Activated CD8-positive, alpha-beta T cell treated with anti-CD3 and anti-CD28 coated beads for 36 hours (primary cell): ENCODE measurements at places on chromosomes 6 and 20. TPM values are rescaled to one million over a fixed set of nuclear protein-coding genes. Genes with fewer than 3 reads are reported as not detected.
A peak's percentile ranks its signal among the peaks of the same experiment; 100 is the strongest.

- H3K4me3 ChIP-seq: no peak overlapping the region
- H3K27me3 ChIP-seq: peaks cover 10% of the 10 kb centered on the region
- DNase-seq: no peak
- H3K36me3 ChIP-seq: no peaks in the 10 kb centered on the region
- H3K4me1 ChIP-seq: peaks cover 4% of the 10 kb centered on the region
These were observed 24.7 kb downstream of the MYT1 start for GRCh38 chr20:64188682-64189529.

DNA sequence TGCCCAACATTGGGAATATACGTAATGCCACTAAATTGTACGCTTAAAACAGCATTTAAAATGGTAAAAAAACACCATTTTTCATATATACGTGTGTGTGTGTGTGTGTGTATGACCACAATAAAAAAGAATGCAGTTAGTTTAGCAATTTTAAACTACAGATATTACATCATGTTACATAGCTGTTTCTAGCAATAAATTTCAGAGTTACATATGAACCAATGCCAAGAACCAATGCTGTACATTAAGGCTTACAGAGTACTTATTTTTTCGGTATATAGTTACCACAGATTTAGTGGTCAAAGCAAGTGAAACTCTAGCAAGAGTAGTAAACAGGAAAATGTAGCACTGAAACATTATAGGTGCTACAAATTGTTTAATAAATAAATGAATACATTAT lies 119.3 kb downstream of the PDE10A start:
- no peak for DNase-seq
- H3K27ac ChIP-seq: no peak overlapping the region
- no peaks in the 10 kb centered on the region for H3K4me1 ChIP-seq
- no peaks in the 10 kb centered on the region for H3K27me3 ChIP-seq
- no peaks in the 10 kb centered on the region for H3K36me3 ChIP-seq

The SCGN gene
- not detected for total RNA-seq

The LY86 gene
- 0.32 TPM for total RNA-seq

The PCMTD2 gene
- total RNA-seq: 26.0 TPM

The NCOA6 gene
- total RNA-seq: 15.7 TPM

The TOX2 gene
- 1.5 TPM for total RNA-seq

DNA sequence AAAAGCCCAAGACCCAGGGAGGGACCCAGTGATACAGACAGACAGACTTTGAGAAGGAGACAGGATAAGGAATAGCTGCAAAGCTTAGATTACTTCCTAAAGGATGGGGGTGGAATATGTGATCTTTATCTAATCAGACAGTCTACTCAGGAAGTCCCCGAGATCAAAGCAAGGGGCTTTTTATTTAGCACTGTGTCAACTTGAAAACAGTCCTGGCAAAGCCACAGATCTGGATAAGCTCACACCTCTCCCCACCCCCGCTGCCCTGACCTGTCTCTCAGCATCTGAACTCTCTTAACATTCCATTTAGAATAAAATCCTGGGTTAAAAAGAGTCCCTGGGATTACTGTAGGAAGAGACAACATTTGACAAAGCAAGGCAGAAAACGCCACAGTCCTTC lies 101.5 kb downstream of the ISM1 start:
- peaks cover 10% of the 10 kb centered on the region for H3K4me1 ChIP-seq
- no peak for DNase-seq
- peaks cover 15% of the 10 kb centered on the region for H3K27me3 ChIP-seq
- H3K36me3 ChIP-seq: no peaks in the 10 kb centered on the region
- no peak overlapping the region for H3K4me3 ChIP-seq

GRCh38 chr6:19632230-19632629 lies 204.9 kb upstream of the ID4 start:
- H3K4me3 ChIP-seq: no peak overlapping the region
- no peaks in the 10 kb centered on the region for H3K27me3 ChIP-seq
- H3K4me1 ChIP-seq: no peaks in the 10 kb centered on the region

GRCh38 chr6:136067731-136068341 lies 182.3 kb downstream of the MTFR2 start:
- no peaks in the 10 kb centered on the region for H3K4me1 ChIP-seq
- no peaks in the 10 kb centered on the region for H3K27me3 ChIP-seq

- no peak for DNase-seq
- peaks cover 20% of the 10 kb centered on the region for H3K36me3 ChIP-seq
These were observed 93.0 kb upstream of the POPDC3 start for GRCh38 chr6:105272786-105273185.

- DNase-seq: no peak
- no peak overlapping the region for H3K27ac ChIP-seq
- H3K4me1 ChIP-seq: peaks cover 3% of the 10 kb centered on the region
- no peak overlapping the region for H3K4me3 ChIP-seq
These were observed 164.8 kb upstream of the SGK1 start for GRCh38 chr6:134482593-134483270.

GRCh38 chr6:117706504-117706903 lies 31.2 kb downstream of the NUS1 start:
- H3K4me1 ChIP-seq: no peaks in the 10 kb centered on the region
- peaks cover 10% of the 10 kb centered on the region for H3K36me3 ChIP-seq
- peak overlapping the region; percentile 5 for H3K27ac ChIP-seq
- H3K4me3 ChIP-seq: no peak overlapping the region
- H3K27me3 ChIP-seq: no peaks in the 10 kb centered on the region

DNA sequence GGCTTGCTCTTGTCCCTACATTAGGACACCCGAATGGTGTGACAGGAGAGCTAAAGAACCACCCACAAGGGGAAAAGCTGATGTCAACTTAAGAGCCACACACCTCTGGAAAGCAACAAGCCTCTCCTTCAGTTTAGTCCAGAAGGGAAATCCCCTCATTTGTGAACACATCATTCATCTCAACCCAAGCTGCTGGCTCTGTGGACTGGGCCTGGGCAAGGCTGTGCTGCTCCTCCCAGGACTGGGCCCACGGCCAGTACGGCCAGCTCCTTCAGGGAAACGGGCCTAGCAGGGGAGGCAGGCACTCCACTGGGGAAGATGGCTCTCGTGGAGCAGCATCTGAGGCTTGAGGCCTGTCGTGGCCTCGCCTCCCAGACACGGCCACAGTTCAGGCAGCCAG lies 12.8 kb upstream of the SLC4A11 start:
- H3K4me1 ChIP-seq: peaks cover 5% of the 10 kb centered on the region
- H3K27ac ChIP-seq: no peak overlapping the region
- no peak overlapping the region for H3K4me3 ChIP-seq
- H3K36me3 ChIP-seq: no peaks in the 10 kb centered on the region
- DNase-seq: no peak

The LHFPL5 gene
- total RNA-seq: not detected

The TMEM200A gene
- total RNA-seq: 0.20 TPM

The CHRNA4 gene
- not detected for total RNA-seq

The PRICKLE4 gene
- total RNA-seq: not detected

GRCh38 chr6:4093288-4093687 lies 14.4 kb upstream of the FAM217A start:
- H3K27me3 ChIP-seq: no peaks in the 10 kb centered on the region
- no peak overlapping the region for H3K4me3 ChIP-seq
- no peaks in the 10 kb centered on the region for H3K36me3 ChIP-seq
- H3K27ac ChIP-seq: no peak overlapping the region
- no peak for DNase-seq
- H3K4me1 ChIP-seq: no peaks in the 10 kb centered on the region

- no peak for DNase-seq
- no peaks in the 10 kb centered on the region for H3K4me1 ChIP-seq
- no peak overlapping the region for H3K4me3 ChIP-seq
- no peaks in the 10 kb centered on the region for H3K36me3 ChIP-seq
- H3K27me3 ChIP-seq: peaks cover 8% of the 10 kb centered on the region
- no peak overlapping the region for H3K27ac ChIP-seq
These were observed 170.6 kb upstream of the QKI start for GRCh38 chr6:163243692-163244589.

- H3K27me3 ChIP-seq: no peaks in the 10 kb centered on the region
- DNase-seq: no peak
- no peak overlapping the region for H3K4me3 ChIP-seq
- H3K4me1 ChIP-seq: no peaks in the 10 kb centered on the region
- no peak overlapping the region for H3K27ac ChIP-seq
These were observed 184.3 kb downstream of the CARMIL1 start for GRCh38 chr6:25463441-25463840.

DNA sequence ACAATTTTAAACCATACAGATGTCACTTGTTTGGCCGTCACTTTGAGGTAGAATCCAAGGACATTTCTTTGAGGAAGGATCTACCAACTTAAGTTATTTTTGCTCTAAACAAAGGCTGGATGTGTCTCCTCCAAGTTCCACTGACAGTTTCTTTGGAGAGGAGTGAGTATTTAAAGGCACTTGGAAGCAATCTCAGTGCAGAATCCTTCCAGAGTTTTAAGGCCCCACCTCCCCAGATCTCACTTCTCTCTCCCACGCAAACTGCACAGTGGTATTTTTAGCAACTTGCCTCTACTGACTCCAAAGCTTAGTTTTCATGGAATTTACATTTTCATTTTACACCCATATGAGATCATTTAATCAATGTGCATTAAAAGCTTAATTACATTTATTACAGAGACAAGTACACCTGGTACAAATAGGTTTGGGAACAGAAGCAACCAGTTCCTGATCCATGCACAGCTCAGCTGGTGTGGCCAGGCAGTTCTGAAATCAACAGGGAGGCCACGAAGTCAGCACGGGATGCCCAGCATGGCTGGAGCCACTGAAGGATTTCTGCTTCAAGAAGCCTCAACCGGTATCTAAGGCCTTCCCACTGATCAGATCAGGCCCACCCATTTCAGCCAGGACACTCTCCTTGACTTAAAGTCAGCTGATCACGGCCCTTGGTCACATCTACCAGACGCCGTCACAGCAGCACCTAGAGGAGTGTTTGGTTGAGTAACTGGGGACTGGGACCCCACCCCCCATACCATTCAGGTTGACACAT lies 109.8 kb downstream of the SYCP2 start:
- H3K27ac ChIP-seq: no peak overlapping the region
- H3K36me3 ChIP-seq: no peaks in the 10 kb centered on the region

The DBNDD2 gene
- 13.8 TPM for total RNA-seq

GRCh38 chr6:93894521-93894920 lies 475.2 kb upstream of the EPHA7 start:
- H3K36me3 ChIP-seq: no peaks in the 10 kb centered on the region
- no peak overlapping the region for H3K27ac ChIP-seq

DNA sequence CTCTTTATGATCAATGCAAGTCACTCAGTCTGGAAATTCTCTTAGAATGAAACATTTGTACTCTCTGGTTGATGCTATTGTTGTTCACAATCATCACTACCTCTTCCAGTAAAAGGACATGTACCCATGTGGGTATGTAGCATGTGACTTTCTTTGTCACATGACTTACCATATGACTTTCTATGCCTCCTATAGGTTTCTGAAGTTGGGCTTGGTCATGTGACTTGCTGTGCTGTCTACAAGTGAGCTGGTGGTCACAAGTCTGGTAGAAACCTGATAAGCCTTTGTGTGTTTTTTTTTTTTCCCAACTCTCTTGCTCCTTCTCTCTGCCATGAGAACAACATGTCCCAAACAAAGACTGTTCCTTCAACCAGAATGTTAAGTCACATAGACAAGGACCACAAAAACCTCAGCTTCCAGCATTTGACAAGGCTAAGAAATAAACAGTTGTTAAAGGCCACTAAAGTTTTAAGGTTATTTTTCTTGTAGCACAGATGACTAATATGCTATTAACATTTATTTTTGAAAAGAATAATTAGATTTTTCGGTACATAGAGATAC lies 379.2 kb upstream of the SLC35B3 start:
- no peaks in the 10 kb centered on the region for H3K27me3 ChIP-seq
- DNase-seq: no peak
- H3K36me3 ChIP-seq: no peaks in the 10 kb centered on the region
- no peaks in the 10 kb centered on the region for H3K4me1 ChIP-seq

DNA sequence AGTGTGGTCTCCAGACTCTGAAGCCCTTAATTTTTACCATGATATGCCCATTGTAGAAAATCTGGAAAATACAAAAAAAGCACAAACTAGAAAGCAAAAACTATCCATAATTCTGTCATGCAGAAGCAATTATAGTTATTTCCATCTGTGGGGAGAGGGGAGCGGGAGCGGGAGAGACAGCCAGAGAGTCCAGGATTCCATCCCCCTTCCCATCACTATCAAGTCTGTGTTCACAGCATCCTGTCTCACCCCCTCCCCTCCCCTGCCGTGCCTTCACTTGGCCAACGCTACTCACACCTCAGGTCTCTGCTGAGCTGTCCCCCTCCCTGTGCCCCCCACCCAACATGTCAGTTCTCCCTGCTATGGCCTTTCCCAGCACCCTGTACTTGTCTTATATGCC lies 14.5 kb downstream of the RIMS4 start:
- no peaks in the 10 kb centered on the region for H3K36me3 ChIP-seq
- no peak overlapping the region for H3K27ac ChIP-seq
- H3K4me3 ChIP-seq: no peak overlapping the region
- H3K27me3 ChIP-seq: peaks cover 2% of the 10 kb centered on the region

The PFDN4 gene
- 31.1 TPM for total RNA-seq

DNA sequence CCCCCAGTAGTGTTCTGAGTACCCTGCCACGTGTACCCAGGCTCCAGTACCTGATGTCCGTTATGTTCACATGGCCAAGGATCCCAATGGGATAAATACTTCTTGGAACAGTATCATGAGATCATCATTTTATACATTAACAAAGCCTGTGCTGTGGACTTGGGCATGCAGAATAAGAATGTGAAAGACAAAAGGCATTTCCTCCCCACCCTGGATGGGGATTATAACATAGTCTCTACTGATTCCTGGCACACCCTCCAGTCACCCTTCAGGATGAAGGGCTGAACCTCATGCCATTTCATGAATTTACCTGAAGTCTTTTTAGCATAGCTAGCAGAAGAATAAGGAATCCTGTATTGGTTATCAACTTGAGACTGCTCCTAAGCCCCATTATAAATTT lies 2.8 kb downstream of the TNFRSF21 start:
- no peak overlapping the region for H3K27ac ChIP-seq
- peaks cover 8% of the 10 kb centered on the region for H3K4me1 ChIP-seq
- no peak for DNase-seq
- no peaks in the 10 kb centered on the region for H3K36me3 ChIP-seq
- peaks cover 30% of the 10 kb centered on the region for H3K27me3 ChIP-seq

- H3K27ac ChIP-seq: no peak overlapping the region
- H3K27me3 ChIP-seq: peaks cover 46% of the 10 kb centered on the region
- no peaks in the 10 kb centered on the region for H3K36me3 ChIP-seq
- no peak for DNase-seq
These were observed 4.8 kb upstream of the BTNL2 start for GRCh38 chr6:32411566-32412327.

DNA sequence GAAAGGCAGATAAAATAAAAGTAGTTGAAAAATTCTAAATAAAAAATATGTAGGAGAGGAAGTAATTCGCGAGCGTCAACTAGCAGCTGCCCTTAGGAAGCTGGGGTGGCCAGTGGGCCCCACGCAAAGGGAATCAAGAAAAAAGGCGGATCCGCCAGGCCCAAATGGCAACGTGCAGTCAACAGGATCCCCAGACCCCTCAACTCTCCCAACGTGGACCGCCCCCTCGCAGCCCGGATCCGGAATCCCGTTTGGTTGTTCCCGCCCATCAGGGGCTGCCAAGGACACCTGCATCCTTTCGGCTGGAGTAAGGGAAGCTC lies 296 bp downstream of the DZANK1 start:
- peaks cover 18% of the 10 kb centered on the region for H3K4me1 ChIP-seq
- DNase-seq: no peak
- H3K27me3 ChIP-seq: no peaks in the 10 kb centered on the region
- no peaks in the 10 kb centered on the region for H3K36me3 ChIP-seq
